ENCODE measurements at places on chromosomes 1 and 21. TPM values are rescaled to one million over a fixed set of nuclear protein-coding genes. Genes with fewer than 3 reads are reported as not detected.

AXDND1 gene
- total RNA-seq, result not detected

NCAM2 gene
- total RNA-seq, result not detected

UCK2 gene
- total RNA-seq, result 112 TPM

SPATA21 gene
- total RNA-seq, result not detected

MX2 gene
- 8.2 TPM for total RNA-seq

PLPP3 gene
- not detected for total RNA-seq

KCNK2 gene
- total RNA-seq, result not detected

TMPRSS3 gene
- total RNA-seq, result 33.7 TPM

SLC5A9 gene
- total RNA-seq, result not detected

HSD3B1 gene
- not detected for total RNA-seq

TNFRSF4 gene
- total RNA-seq, result 788 TPM

UBXN10 gene
- 2.9 TPM for total RNA-seq

CGN gene
- 0.91 TPM for total RNA-seq

LCE1E gene
- not detected for total RNA-seq

CA6 gene
- 2.2 TPM for total RNA-seq

KLHDC7A gene
- total RNA-seq, result not detected

UTS2 gene
- total RNA-seq, result not detected

RUNX1 gene
- 116 TPM for total RNA-seq

THEM5 gene
- not detected for total RNA-seq

ZNF672 gene
- total RNA-seq, result 42.3 TPM

TMEM81 gene
- total RNA-seq, result 2.6 TPM

CFAP45 gene
- 1.7 TPM for total RNA-seq

DNA sequence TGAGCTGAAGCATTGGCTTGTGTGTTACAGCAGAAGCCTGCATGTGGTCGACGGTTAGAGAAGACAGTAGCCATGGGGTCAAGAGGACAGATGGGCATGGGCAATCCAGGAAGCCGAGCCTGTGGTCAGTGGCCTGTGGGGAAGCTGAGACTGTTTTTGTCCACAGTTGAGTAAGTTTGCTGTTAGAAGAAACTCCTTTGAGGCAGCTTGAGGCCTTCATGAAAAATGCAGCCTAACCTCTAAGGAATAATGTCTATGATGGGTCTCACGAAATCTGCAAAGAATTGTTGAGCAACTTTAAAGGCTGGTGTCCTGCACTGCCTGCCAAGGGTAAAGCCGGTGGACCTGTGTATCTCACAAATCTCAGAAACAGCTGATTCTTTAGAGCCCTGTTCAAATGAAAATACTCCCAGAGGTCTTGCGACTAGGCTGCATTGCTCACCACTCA lies 322.4 kb downstream of the SETD4 start:
- DNase-seq, result no peak

DNA sequence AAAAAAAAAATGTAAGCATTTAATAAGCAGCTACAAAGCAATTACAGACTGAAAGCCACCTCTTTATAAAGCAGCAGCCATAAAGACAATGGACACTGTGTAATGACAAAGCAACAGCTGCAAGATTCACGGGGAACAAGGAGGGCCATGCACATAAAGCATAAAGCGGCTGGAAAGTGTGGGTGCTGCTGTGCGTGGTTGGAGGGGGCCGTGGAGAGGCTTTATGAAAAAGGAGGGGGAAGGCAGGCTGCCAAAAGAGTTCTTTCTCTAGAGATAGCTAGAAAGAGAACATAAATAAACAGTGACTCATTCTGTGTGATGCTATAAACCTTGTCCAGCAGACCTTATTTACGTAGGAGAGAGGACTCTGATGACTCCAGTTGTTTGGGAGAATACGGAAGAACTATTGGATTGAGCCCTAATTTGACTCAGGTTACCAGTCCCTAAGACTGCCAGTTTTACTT lies 49.3 kb downstream of the ADAMTS1 start:
- DNase-seq, result no peak

- DNase-seq, result no peak
These were observed 47.0 kb upstream of the GJA5 start for GRCh38 chr1:147807405-147807804.

DNA sequence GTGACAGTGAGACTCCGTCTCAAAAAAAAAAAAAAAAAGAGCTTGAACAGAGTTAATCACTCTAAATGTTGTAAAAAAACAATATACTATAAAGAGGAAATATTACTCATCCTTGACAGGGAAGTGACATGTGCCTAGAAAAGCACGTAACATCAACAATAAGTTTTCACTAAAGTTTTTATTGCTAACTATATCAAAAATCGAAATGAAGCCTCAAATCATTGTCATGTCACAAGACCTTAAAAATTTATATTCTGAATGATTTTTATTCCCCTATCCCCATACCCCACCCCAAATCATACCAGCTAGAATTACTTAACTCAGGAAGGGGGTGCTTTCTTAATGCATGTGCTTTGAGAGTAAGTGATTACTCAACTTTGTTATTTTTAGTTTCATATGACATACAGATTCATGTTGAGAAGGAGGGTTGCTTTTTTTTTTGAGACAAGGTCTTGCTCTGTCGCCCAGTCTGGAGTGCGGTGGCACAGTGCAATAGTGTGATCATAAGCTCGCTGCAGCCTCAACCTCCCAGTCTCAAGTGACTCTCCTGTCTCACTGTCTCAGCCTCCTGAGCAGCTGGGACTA lies 53.6 kb upstream of the MUTYH start:
- no peak for DNase-seq

DNA sequence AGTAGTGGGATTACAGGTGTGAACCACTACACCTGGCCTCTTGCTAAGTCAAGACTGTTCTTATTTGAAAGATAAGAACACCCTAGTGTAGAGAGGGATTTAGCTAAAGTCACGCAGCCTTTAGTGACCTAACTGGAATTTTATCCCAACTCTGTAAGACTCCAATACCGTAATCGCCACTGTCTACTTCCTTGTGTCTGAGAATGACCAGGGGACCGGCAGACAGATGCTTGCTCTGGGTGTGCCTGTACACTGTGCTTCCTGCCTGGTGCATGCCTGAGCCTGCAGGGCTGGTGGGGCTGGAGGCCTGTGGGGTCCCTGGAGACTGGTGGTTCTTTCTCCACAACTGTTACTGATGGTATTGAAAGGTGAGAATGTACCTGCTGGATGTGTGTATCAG lies 15.3 kb downstream of the MFSD2A start:
- no peak for DNase-seq

DNA sequence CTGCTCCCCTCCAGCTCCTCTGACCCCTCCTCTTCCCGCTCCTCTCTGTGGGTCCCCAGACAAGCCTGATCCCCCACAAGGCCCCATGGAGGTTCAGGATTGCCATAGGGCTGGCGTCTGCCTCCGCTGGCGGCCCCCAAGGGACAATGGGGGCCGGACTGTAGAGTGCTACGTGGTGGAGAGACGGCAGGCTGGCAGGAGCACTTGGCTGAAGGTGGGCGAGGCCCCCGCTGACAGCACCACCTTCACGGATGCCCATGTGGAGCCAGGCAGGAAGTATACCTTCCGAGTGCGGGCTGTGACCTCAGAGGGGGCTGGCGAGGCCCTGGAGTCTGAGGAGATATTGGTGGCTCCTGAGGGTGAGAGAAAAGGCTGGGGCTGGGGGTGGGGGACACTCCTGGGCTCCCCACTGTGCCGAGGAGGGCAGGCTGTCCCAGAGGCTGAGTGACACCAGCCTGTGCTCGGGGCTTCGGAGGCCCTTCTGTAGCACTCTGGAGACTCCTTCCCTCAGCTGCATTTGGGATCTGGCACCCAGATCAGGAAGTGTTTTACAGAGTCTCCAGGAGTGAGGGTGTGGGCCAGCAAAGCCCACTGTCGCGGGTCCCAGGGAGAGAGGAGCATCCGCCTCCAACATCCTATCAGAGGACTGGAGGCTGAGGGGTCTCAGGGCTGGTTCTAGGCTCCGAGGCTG lies 25.9 kb downstream of the IGFN1 start:
- DNase-seq, result no peak

- DNase-seq, result no peak
These were observed 161.3 kb upstream of the USP25 start for GRCh38 chr21:15568516-15568915.

DNA sequence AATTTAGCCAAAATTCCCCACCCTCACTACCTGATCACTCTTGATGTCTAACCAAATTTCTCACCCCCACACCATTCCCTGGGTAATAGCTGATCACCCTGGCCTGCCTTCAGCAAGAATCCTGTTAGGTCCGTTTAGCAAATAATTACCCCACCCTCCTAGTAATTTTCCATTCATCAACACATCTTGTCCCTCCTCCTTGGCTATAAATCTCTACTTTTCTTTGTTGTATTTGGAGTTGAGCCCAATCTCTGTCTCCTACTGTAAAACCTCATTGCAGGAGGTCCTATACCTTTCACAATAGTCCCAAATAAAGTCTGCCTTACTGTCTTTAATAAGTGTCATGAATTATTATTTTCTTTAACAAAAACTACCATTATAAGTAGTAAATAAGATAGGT lies 6.9 kb upstream of the PRKAA2 start:
- no peak for DNase-seq

GRCh38 chr1:153537376-153537730 lies 1.6 kb upstream of the S100A6 start:
- no peak for DNase-seq

DNA sequence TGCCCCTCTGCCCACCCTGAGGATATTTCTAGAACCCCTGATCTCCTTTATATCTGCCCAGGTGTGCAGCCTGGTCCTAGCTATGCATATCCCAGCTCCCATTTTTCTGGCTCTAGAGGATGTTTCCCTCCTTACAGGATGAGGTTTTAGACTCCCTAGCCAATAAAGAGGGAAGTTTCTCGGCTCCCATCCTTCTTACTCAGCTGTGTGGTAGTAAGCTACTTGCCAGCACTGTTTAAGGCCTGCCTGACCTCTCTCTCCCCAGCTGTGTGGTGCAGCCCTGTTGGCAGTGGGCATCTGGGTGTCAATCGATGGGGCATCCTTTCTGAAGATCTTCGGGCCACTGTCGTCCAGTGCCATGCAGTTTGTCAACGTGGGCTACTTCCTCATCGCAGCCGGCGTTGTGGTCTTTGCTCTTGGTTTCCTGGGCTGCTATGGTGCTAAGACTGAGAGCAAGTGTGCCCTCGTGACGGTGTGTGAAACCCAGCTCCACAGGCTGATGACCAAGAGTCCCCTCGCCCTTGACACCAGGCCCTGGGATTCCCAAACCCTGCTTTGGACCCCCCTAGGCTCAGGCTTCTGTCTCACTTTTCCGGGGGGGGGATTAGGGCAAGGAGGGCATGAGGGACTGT lies 7.8 kb upstream of the P3R3URF start:
- no peak for DNase-seq

- DNase-seq, result no peak
These were observed 16.5 kb upstream of the EDN2 start for GRCh38 chr1:41500781-41501518.

DNA sequence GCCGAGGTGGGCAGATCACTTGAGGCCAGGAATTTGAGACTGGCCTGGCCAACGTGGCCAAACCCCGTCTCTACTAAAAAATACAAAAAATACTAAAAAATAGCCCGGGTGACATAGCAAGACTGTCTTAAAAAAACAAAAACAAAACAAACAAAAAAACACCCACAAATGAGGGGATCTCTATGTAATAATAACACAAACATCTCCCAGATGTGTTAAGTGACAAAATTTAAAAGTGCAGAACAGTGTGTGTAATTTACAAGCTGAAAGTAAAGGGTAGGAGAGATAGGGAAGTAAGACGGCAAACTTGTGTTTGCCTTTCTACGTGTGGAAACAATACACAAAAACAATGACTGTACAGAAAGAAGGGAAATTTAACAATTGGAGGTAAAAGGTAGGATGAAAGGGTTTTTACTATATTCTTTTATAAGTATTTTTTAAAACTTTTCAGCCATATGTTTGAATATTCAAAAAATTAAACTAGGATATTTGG lies 36.3 kb downstream of the ARID4B start:
- no peak for DNase-seq

DNA sequence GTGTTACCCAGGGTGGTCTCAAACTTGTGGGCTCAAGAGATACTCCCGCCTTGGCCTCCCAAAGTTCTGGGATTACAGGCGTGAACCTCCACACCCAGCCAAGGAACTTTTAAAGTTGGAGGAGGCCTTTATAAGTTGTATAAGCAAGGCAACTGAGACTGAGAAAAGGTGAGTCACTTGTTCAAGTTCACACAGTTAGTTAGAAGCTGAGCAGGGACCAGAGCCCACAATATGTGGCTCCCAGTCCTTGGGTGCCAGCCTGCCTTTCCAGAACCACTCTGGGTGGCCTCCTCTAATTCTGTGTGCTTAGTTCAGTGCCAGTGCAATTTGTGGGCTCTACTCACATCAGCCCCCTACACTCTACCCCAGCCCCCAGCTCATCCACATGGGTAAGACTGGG lies 3.7 kb downstream of the RAB25 start:
- DNase-seq, result no peak

DNA sequence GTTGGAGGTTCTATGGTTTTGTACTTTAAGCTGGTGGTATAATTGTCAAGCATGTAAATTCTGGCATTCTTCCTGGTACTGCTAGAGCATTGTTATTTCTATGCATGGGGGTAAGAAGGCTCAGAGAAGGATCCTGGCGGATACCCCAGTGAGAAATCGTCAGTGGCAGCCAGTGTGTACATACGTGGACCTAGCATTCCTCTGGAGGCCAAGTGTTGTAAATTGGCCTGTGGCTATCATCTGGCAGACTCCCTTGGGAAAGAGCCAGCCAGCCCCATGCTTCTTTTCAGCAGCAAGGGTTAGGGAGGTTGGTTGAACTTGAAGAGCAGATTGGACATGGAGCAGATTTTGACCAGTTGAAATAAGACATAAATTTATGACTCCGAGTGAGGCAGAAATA lies 5.2 kb upstream of the AGO3 start:
- no peak for DNase-seq

DNA sequence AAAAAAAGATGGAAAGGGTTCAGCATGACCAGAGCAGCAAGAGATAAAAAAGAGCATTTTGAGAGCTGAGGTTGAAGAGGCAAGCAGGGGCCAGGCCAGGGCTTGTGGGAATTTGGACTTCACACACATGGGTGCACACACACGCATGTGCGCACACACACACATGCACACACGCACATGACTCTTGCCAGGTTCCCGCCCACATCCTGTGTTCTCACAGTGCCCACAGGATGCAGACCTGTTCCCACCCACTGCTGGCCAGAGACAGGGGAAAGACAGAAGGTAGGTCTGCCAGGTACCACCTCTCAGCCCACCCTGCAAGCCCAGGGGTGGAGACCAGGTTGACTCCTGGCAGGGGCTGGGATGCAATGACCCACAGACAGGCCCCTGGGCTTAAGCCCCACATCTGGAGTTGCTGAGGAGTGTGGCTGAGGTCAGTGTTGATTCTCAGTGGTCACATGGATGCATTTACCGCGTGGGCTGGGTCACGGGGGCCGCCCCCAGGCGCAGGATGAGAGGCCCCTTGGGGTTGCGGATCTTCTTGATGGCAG lies 4.4 kb downstream of the COL16A1 start:
- peak; percentile 14 for DNase-seq

- DNase-seq, result no peak
These were observed 437.8 kb downstream of the PTBP2 start for GRCh38 chr1:97159342-97159741.

DNA sequence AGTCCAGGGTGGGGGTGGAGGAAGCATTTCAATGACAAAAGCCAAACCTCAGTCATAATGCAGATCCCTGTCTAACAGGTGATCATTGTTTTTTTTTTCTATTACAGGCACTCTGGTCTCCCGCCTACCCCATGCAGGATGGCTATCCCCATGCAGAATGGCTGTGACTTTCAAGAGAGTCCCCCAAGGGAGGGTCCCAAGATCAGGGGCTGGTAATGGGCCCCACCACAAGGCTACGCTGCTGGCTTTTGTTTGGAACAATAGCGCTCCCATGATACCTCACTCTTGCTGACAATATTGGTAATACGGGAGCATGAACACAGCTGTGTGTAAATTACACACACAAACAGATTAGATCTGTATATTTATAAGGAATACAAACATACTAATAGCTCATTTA lies 119.4 kb downstream of the SLC45A1 start:
- DNase-seq, result no peak

Data from activated T-helper 1 cell treated with anti-CD3 and anti-CD28 coated beads, Interleukin-12 subunit alpha, Interleukin-12 subunit beta, Interleukin-2, Interleukin-4 antibody, amounts not matched to agents 30 ng/mL and 10 ng/mL and 1 ng/mL, durations not matched to agents 14 hours and 24 hours and 36 hours (primary cell).